ENCODE measurements at places on chromosomes 6 and 20.

GRCh38 chr6:137970368-137970767 lies 103.3 kb downstream of the TNFAIP3 start:
- DNase-seq = no peak

DNA sequence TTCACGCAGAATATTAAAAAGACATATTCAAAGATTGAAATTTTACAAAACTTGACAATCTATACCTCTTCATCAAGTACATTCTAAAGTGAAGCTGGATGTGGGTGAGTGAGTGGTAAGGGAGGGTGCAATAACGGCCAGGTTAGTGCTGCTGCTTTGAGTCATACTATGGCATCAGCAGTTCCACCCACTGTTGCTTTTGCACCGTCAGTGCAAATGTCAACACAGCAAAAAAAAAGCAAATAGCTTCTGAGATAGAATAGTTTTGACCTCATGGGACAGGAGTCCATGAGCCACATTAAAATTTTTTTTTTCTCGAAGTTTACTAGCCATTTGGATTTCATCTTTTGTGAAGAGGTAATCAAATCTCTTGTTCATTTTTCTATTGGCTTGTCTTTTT lies 31.8 kb downstream of the PSMF1 start:
- no peak for DNase-seq

DNA sequence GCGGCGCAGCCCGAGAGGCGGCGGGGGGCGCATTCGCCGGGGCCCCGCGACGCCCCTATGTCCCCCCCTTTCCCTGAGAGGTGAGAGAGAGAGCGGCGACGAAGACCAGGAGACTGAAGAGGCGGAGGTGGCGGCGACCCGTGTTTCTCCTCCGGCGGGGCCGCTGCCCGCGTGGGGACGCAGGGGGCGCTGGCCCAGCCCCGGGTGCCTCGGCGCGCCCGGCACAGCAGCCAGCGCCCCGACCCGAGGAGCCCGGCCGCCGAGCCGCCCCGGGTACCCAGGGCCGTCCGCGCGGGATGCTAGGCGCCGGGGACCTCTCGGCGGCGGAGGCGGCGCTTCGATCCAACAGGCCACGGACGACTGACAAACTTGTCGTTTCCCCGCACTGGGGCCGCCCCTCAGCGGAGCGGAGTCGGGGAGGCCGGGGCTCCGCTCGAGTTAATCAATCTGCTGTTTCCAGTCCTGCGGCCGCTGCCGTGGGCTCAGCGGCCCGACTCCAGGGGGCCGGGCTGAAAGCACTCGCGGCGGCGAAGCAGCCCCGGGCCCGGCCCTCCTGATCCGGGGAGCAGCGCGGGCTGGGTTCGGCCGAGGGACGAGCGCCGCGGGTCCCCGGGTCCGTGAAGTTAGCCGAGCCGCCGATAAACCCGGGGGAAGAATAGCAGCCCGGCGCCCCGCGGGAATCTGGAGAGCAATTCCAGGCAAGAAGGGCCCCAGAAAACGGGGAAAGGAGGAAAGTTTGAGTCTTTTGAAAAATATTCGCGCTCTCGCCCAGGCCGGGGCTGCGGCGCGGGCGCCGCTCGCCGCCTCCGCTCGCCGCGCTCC lies 631 bp downstream of the MDGA1 start:
- peak; percentile 23 for DNase-seq

DNA sequence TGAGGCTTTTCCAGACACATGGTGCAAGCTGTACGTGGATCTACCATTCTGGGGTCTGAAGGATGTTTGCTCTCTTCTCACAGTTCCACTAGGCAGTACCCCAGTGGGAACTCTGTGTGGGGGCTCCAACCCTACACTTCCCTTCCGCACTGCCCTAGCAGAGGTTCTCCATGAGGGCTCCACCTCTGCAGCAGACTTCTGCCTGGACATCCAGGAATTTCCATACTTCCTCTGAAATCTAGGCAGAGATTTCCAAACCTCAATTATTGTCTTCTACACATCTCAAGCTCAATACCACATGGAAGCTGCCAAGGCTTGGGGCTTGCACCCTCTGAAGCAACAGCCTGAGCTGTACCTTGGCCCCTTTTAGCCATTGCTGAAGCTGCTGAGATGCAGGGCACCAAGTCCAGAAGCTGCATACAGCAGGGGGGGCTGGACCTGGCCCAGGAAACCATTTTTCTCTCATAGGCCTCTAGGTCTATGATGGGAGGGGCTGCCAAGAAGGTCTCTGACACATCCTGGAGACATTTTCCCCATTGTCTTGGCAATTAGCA lies 11.6 kb downstream of the PDSS2 start:
- DNase-seq = no peak

DNA sequence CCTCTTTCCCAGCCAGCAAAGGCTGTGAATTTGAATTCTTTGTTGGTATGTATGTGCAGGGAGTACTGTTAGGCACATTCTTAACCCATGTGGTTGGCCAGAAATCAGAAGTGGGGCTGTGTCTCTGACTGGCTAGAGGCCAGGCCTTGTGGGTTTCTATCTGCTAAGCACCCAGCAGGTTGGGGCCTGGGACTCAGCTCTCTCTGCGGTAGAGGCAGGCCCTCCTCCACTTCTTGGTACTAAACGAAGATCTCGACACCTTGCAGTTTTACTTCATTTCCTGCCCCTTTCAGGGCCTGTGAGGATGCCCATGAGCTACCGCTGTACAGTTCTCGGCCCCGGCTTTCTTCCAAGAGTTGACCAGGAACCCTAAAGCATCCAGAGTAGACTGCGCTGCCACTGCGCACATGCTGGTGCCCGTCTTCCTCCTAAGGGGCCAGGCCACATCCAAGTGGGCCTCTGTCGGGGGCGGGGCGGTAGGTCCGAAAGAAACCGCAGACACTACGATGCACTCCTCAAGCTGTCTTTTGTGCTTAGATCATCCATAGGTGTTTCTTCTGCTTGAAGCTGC lies 51.1 kb downstream of the TCP11 start:
- no peak for DNase-seq

- no peak for DNase-seq
Observed at GRCh38 chr6:8436966-8437365, 1.6 kb upstream of the SLC35B3 start.

DNA sequence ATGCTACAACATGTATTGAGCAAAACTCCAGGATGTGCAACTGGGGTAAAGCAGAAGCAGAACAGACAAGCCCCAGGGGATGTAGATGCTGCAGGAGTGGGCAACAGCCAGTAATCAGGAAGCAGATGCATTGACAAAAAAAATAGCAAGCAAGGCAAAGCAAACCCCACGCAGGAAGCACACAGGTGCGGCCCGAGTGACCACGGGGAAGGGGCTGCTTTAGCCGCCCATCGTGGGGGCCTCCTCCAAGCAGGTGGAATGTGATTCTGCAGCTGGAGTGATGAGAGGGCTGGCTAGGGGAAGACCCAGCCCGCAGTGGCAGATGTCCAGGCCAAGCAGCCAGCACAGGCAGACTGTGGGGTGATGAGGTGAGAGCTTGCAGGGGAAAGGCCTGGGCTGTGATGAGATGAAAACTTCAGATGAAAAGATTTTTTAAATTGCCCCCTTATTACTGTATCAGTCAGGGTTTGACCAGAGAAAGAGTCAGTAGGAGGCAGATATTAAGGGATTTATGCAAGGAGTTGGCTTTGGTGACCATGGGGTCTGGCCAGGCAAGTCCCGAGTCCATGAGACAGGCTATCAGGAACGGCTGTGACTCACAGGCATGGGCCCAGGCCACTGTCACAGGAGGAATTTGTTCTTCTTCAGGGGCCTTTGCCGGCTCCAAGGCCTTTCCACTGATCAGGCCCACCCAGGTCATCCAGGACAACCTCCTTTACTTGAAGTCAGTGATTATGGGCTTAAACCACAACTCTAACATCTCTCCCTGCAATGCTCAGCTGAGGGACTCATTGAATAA lies 207.6 kb downstream of the ANKRD60 start:
- DNase-seq = no peak

DNA sequence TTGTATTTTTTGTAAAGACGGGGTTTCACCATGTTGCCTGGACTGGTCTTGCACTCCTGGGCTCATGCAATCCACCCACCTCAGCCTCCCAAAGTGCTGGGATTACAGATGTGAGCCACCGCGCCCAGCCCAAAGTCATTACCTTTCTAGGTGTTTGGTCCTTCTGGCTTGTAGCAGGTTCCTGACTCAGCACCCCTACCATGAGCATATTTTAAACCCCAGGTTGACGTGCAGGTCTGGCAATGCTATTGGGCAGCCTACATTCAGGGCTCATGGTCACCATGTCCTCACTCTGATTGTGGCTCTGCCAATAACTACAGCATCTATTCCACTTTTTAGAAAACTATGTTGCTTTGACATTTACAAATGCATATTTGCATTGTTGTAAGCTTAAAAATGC lies 59.4 kb downstream of the IPCEF1 start:
- no peak for DNase-seq

DNA sequence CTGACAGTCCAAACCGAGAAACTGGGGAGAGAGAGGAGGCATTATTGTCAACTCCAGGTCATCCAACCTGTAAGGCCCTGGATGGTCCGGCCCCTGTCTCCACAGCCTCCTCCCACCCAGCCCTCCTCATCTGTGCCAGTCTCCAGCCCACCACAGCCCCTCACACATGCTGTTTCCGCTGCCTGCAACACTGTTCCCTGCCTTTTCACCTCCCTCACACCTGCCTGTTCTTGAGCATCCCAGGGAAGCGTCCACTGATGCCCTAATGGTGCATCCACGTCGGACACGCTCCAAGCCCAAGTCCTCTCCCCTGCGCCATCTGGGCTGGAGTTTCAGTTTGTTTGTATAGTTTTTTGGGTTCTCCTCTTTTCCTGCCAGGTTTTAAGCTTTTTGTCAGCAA lies 52.0 kb downstream of the BMP7 start:
- no peak for DNase-seq

DNA sequence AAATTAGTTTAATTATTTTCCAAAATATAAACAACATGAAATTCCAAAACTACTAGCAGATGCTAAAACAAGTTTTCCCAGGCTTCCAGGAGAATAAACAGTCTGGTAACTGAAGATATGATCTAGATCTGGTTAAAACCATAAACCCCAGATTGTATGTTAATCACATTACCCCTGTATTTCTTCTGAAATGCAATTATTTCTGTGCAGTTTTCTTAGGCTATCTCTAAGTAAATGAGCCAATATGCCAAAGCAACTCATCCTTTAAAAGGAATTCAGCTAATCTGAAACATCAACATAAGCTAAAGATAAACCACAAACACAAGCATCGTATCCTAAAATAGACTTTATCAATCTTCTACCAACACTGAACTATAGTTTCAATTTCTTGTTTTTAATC lies 44.6 kb upstream of the SENP6 start:
- DNase-seq = no peak

DNA sequence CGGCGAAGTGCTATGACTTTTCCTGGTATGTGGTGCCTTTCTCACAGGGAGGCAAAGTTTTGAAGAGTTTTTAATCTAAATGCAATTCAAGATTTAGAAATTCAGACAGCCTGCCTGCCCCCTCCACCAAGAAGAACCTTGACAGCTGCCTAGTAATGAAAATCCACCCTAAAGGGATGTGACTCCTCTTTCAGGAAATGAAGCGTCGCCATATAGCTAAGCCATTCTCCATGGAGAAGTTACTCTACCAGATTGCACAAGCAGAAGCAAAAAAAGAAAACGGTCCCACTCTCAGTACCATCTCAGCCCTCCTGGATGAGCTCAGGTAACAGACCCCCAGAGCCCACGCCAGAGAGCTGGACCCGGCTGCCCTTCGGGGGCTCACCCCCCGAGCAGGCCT lies 150.1 kb downstream of the DTNBP1 start:
- no peak for DNase-seq

GRCh38 chr6:36929607-36930006 lies 24.9 kb upstream of the PI16 start:
- DNase-seq = peak; percentile 69

DNA sequence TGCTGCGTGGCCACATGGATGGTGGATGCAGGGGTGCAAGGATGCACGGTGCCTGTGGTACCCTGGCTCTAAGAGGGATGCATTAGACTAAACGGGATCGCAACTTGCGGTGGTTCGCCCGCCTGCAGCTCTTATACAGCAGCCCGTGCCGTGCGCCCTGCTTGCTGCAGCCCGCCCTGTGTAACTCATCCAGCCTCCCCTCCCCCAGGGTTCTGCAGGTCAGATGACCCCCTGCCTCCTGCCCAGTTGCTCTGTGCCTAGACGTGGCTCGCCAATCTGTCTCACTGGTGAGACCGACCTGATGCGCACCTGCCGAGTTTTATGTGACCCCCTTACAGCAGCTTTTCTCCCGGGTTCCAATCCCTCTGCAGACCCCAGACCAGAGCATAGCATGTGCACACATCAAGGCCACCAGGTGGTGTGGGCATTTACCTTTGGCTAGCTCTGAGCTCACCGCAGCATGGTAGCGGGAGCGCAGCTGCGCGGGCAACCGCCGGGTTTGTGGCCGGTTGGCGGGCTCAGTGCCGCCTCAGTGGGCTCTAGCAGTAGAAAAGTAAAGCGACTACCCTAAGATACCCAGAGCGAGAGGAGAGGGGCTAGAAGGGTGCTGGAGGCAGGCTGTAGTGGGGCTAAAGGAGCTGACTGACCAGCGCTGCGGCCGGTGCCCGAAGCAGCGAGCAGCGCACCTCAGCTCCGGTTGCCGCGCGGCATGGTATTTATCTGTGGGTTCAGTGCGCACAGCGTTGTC lies 693 bp upstream of the GNAS-AS1 start:
- peak; percentile 14 for DNase-seq

- no peak for DNase-seq
Observed at GRCh38 chr6:113829696-113830045, 27.5 kb upstream of the MARCKS start.

DNA sequence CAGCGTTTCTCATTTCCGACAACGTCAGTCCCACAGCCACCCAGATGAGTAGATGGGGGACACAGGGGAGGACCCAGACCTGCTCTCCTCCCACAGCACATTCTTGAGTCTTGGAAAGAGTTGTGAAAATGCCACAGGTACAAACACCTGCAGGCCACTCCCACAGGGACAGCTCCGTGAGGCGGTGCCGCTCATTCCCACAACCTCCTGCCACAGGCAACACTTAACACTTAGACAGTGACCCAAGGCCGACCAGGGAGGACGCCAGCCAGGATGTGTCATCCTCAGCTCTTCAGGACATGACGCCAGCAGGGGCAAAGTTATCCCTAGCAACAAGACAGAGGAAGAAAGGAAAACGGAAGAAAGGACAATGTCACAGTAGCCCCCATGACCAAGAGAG lies 22.9 kb upstream of the HLA-B start:
- no peak for DNase-seq

DNA sequence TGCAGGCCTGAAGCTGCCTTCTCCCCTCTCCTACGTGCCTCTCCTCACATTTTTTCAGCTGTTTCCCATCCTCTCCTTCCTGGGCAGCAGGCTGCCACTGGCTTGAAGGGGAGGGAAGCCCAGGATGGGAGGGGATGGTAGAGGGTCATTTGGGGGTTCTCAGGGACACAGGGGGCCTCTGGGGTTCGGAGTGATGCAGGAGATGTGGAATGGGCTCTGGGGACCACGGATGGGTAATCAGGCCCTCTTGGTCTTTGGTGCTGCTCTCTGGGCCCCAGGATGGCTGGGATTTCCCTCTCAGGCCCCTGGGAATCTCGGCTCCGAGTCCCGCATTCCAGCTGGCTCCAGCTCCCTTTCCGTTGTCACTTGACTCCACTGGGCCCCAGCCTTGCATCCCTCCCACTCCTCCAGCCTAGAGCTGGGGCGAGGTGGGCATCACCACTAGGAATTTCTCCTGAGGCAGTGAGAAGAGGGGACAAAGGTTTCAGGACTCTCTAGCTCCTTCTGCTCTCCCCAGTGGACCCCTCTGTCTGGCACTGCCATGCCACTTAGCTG lies 2.0 kb upstream of the DDR1 start:
- peak; percentile 7 for DNase-seq
